ENCODE measurements at places on chromosomes 5 and 9.

- no peak for DNase-seq
These were observed 6.1 kb downstream of the SAR1B start for GRCh38 chr5:134626369-134627014.

DNA sequence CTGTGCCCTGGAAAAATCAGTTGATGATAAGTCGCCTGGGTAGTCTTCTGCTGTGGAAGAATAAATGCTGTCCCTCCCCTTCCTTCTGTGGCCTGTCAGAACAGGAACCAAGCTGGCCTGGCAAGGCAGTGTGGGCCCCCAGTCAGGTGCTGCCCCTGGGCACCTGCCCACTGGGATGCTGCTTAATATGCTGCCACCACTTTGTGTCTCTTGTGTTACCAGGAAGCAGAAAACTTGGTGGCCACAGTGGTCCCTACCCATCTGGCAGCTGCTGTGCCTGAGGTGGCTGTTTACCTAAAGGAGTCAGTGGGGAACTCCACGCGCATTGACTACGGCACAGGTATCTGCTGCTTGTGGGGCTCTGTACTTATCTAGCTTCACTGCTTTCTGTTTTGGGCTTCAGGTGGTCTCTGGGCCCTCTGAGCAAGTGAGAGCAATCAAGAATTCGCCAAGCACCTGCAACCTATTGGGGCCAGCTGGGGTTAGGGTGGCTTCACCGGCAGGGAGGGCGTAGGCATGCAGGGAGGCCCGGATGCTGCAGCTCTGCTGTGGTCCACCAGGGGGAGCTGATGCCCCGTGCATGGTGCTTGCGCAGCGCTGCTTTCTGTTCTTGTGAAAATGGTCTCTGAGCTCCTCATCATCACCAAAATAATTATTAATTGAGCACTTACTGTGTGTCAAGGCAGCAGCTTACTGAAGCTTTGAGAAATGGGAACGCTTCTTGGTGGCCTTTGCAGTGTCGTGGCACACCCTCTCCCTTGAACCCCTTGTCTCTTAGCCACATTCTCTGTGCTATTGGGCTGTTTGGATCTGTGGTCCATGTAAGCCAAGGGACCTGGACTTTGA is 20.3 kb downstream of the PTPA start:
- DNase-seq: peak; percentile 24

DNA sequence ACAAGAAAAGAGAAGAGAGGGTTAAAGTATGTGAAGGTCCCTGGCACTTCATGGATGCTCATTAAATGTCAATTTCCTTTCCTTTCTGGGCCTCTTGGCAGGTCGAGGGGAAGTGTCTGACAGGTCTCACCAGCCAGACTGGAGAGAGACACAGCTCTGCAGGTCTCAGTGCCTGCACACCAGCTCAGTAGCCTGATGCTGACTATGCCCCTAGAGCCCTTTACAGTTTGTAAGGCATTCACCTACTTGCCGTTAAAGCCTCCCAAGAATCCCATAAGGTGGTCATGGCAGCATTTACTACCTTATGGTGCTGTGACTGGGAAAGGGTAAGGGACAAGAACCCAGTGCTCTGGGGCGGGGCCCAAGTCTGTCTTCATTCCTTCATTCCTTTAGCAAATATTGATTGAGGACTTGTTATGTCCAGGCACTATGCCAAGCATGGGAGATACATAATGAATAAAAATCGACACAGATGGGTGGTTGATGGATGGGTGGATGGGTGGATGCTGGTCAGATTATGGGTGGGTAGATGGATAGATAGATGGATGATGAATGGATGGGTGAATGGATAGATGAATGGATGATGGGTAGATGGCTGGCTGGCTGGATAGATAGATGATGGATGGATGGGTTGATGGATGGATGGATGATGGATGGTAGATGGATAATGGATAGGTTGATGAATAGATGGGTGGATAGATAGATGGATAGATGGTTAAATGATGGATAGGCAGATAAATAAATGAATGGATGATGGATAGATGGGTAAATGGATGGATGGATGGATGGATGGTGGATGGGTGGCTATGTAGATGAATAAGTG is 21.3 kb upstream of the KIF12 start:
- DNase-seq: no peak

DNA sequence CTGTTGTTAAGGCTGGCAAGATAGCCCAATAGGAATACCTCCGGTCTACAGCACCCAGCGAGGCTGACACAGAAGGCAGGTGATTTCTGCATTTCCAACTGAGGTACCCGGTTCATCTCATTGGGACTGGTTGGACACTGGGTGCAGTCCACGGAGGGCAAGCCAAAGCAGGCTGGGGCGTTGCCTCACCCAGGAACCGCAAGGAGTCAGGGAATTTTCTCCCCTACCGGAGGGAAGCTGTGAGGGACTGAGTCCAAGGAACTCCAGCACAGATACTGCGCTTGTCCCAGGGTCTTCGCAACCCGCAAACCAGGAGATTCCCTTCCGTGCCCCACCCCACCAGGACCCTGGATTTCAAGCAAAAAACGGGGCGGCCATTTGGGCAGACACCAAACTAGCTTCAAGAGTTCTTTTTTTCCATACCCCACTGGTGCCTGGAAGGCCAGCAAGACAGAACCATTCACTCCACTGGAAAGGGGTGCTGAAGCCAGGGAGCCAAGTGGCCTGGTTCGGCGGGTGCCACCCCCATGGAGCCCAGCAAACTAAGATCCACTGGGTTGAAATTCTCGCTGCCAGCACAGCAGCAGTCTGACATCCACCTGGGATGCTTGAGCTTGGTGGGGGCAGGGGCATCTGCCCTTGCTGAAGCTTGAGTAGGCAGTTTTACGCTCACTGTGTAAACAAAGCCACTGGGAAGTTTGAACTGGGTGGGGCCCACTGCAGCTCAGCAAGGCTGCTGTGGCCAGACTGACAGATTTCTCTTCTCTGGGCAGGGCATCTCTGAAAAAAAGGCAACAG is 647.2 kb downstream of the BNC2 start:
- DNase-seq: no peak

GRCh38 chr5:139705655-139706587 is 57.8 kb downstream of the CXXC5 start:
- no peak for DNase-seq

DNA sequence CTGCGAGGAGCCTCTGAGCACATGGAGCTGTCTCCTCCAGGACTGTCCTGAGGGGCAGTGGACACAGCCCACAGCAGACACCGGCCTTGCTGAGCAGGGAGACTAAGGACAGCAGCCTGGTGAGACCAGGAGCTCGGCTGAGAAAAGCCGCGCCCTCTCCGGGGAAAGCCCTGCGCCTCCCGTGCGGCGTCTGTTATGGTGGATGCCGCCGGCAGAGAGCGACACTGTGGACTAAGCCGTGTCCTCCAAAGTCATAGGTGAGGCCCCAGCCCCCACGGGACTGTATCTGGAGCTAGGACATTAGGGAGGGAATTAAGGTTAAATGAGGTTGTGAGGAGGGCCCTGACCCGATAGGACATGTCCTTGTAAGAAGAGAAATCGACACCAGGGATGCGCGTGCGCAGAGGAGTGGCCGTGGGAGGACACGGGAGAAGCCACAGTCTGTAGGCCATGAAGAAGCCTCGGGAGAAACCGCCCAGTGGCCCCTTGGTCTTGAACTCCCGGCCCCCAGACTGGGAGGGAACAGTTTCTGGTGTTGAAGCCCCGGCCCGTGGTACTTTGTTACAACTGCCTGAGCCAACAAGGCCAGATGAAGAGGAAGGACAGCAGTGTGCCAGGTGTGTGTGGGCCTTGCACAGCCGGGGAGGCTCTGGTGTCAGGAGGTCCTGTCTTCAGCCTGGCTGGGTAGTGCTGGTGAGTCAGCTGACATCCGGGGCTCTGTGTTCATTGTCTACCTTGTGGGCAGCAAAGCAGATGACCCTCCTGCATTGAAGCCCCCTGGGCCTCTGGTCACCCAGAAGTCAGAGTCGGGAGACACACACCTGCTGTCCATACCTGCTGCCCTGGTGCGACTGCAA is 22.1 kb downstream of the MRPL36 start:
- DNase-seq: no peak

DNA sequence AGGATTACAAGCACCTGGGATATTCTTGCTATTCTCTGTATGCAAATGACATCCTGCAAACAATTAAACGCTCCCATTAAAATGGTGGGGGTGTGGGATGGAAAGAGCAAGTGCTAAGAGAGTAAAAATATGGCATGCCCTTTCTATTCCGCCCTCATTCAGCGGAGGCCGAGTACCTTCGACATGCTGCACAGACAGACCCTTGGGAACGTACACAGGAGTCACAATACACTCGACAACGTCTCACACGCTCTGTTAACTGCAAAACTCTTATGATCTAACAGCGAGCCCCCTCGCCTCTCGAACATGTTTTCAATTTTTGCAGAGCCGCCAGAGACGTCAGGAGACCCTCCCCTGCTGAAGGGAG is 322.2 kb downstream of the CEMIP2 start:
- no peak for DNase-seq

GRCh38 chr9:32015795-32016194 is 368.6 kb upstream of the ACO1 start:
- DNase-seq: no peak

DNA sequence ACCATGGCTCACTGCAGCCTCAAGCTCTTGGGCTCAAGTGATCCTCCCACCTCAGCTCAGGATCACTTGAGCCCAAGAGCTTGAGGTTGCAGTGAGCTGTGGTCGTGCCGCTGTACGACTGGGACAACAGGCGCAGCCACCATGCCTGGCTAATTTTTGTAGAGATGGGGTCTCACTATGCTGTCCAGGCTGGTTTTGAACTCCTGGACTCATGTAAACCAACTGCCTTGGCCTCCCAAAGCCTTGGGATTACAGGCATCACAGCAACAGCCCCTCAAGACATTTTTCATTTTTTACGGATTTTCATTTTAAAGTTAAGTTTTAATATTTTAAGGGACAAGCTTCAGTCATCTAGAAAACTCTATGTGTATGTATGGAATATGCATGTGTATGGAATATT is 52.9 kb upstream of the MTMR12 start:
- DNase-seq: no peak

GRCh38 chr9:115923903-115924668 is 229.5 kb upstream of the PAPPA start:
- no peak for DNase-seq

DNA sequence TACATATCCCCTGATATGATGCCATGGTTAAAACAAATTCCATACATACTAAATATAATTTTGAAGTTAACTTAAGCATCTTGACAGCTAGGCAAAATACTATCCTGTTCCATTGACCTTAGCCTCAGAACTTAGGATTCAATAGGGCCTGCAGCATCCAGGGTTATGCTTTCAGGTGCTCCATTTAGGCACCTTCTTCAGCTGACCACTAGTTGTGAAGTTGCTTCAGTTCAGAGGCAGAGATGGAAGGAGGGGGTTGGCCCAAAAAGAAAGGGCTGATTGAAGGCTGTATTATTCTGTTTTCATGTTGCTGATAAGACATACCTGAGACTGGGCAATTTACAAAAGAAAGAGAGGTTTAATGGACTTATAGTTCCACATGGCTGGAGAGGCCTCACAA is 7.0 kb upstream of the NREP start:
- no peak for DNase-seq

DNA sequence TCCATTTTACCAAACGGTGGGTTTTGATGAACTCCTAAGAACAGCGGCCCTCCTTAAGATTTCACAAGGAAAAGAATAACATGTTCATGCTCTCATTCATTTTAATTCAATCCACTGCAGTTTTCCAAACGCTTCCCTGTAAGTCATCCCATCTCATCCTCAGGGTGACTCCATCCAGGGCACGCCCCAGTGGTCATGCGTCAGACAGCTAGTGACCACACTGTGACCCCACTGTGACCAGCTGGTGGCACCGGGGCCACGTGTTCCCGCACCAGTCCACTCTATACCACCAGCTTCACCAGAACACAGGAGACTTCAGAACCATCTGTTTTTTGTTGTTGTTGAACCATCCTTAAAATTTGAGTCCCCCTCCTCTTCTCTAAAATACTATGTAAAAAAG is 14.3 kb downstream of the ATPSCKMT start:
- no peak for DNase-seq
